Activated T-cell treated with anti-CD3 and anti-CD28 coated beads for 24 hours (primary cell): ENCODE measurements at places on chromosomes 4 and X.
A peak's percentile ranks its signal among the peaks of the same experiment; 100 is the strongest.

GRCh38 chr4:43325220-43325967 is 432.9 kb downstream of the GRXCR1 start:
- DNase-seq: no peak

DNA sequence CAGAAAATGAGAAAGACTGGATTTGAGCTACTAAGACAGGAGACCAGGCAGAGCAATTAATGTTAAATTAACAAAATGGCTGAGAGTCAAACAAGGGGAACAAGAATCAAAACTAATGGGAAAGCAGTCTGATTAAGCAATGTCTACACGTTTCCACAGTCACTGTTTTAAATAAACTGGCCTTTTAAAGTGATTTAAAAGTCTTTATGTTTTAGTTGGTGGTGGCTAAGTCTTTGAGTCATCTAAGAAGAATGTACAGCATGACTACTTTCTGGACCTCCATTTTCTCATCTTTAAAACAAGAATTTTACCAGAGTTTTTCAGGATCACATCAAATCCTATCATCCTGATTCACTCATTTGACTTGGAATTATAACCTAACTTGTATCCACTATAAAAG is 233.8 kb downstream of the ENOX2 start:
- no peak for DNase-seq

DNA sequence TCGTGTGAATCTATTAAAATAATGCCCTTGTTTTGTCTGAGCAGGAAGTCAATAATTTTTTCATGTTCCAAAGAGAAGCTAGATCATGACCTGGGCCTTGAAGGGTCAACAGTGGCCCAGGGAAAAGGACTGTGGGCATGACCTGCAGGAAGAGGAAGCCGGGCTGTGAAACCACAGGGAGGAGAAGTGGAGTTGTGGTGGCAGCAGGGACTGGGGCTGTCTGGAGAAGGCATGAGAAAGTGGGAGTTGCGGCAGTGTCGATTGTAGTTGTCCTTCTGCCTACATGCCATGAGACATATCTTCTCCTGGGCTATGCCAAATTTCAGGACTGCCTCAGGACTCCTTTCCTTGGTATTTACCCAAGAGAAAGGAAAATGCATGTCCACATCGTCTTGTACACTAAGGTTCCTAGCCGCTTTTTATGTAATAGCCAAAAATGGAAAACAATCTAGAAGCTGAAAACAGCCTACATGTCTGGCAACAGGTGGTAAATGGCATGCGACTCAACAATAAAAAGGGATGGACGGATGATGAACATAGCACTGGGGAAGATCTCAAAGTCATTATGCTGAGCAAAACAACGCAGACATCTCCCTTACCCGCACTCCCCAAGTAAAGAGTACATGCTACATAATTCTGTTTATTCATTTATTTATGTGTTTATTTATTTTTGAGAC is 13.6 kb upstream of the PTTG2 start:
- DNase-seq: no peak

DNA sequence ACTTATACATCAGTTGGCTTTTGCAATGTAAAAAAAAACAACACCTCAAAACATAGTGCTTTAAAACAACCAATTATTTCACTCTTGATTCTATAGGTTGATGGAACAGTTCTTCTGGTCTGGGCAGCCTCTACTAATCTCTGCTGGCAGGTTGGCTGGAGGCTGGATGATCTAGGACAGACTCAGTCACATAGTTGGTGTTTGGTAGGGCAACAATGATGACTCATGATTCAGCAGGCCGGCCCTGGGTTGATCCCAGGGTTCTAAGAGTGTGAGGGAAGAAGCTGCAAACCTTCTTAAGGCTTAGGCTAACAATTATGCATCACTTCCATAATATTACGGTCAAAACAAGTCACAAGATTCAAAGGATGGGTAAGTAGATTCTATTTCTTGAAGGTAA is 558.2 kb downstream of the ZNF674 start:
- no peak for DNase-seq

GRCh38 chr4:48167538-48168263 is 33.7 kb upstream of the TXK start:
- DNase-seq: no peak

DNA sequence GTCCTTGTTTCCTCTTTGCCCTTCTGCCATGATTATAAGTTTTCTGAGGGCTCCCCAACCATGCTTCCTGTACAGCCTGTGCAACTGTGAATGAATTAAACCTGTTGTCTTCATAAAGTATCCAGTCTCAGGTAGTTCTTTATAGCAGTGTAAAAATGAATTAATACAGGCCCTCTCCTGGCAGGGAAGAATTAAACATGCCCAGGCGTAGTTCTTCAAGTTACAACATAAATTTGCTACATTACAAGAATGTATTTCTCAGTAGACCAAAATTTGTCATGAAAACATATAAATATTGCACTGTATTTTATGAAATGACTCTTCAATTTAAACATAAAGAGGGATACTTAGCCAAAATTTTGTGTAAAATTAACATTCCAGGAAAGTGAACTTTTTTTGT is 1089.9 kb upstream of the PCDH10 start:
- DNase-seq: no peak

GRCh38 chr4:152499344-152499743 is 36.5 kb downstream of the FBXW7 start:
- no peak for DNase-seq

- DNase-seq: no peak
Measured at GRCh38 chrX:132493095-132493494, 4.3 kb upstream of the MBNL3 start.

DNA sequence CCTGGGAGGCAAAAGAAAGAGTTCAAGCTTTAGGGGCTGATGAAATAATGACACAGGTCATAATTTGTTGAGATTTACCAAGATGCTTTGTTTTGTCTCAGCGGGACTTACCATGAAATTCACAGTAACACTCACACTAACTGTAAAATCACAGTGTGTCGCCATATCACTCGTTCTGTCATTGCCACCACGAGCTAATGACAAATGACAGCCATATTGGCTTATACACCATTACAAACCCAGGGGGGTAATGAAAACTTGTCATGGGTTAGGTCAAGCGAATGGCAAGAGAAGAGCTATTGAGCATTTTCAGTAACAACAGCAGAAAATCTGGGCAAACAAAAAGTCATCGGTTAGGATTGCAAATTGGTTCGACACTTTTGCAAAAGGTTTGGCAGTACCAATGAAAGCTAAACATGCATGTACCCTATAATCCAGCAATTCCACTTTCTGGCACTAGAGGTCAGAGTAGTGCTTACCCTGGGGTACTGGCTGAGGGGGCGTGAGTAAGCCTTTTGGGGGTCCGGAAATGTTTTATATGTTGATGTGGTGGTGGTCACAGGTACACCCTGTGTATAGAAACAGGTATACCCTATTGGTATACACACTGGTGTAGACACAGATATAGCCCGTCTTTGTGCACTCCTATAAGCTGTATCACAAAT is 83.9 kb upstream of the RAI2 start:
- DNase-seq: peak; percentile 4

GRCh38 chr4:122038896-122039295 is 87.0 kb upstream of the TRPC3 start:
- no peak for DNase-seq
